NCI-H1436 (cell line): ENCODE measurements at places on chromosomes 11 and 22.

DNA sequence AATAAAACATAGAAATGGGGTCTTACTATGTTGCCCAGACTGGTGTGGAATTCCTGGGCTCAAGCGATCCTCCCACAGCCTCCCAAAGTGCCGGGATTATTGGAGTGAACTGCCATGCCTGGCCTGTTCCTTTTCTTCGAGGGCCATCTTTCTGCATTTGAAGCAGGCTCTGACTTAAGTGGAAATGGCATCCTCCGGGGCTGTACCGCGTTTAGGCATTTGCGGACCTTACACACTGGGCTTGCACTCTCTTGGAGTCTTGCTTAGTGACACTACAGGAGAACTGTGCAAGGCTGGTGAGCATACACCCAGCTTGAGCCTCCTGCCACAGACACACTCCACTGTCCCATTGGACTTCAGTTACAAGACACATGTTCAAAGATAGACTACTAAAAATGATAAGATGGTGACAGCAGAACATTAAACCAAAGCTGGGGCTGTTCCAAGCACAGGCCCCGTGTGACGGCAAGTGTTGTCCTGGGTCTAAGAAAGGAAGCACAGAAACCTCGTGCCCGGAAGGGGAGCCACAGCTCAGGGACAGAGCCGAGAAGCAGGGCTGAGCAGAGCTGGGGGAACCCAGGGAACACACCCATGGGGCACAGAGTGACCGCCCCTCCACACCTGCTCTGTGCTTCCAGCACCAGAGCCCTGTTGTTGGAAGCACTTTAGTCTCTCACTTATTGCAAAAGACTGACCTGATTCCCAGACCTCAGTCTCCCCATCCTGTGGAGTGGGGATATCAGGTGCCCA is 59.0 kb upstream of the SHANK2 start:
- DNase-seq, result no peak

DNA sequence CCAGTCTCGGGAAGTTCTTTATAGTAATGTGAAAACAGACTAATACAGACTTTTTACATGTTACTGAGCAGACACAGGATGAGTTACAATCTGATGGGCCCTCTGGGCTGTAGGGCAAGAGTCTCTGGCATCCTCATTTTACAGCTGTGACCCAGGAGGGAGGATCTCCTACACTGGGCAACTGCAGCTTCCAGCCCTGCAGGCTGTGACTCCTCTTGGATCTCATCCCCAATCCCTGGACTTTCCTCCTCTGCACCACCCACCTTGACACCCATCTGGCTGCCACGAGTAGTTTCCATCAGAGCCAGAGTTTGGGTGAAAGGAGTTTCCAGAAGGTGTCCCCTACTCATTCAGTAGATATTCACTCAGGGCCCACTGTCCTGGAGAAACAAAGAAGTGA is 48.9 kb upstream of the MYEOV start:
- no peak for DNase-seq

- no peak for DNase-seq
These were observed 1.9 kb upstream of the ZDHHC8 start for GRCh38 chr22:20129747-20130014.

DNA sequence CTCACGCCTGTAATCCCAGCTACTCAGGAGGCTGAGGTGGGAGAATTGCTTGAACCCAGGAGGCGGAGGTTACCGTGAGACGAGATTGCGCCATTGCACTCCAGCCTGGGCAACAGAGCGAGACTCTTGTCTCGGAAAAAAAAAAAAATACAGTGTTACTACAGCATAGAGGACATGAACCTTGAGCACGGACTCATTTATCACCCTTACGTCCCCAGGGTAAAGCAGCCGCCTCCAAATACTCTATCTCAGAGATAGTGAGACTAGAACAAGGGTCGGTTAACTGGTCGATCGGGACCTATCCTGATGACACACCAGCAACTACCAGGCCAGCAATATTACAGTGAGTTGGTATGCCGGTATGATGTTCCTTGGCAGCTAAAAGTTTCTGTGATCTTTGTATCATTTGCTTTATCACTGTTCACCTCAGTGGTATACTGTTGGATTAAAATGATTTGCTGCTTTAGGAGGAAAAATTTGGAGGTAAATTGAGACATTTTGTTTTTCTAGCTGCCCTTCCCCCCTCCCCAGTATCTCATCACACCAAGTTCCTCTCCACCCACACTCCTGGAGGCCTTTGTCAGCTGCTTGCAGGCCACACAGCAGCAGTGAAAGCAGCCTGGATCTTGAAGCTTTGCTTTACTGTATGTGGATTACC is 7.0 kb upstream of the SIDT2 start:
- DNase-seq, result no peak

GRCh38 chr11:19447150-19447566 is 206.4 kb upstream of the E2F8 start:
- DNase-seq, result no peak

- no peak for DNase-seq
These were observed 122.1 kb downstream of the TRIM44 start for GRCh38 chr11:35784699-35785098.

GRCh38 chr11:84819128-84819527 is 808.0 kb downstream of the DLG2 start:
- no peak for DNase-seq

DNA sequence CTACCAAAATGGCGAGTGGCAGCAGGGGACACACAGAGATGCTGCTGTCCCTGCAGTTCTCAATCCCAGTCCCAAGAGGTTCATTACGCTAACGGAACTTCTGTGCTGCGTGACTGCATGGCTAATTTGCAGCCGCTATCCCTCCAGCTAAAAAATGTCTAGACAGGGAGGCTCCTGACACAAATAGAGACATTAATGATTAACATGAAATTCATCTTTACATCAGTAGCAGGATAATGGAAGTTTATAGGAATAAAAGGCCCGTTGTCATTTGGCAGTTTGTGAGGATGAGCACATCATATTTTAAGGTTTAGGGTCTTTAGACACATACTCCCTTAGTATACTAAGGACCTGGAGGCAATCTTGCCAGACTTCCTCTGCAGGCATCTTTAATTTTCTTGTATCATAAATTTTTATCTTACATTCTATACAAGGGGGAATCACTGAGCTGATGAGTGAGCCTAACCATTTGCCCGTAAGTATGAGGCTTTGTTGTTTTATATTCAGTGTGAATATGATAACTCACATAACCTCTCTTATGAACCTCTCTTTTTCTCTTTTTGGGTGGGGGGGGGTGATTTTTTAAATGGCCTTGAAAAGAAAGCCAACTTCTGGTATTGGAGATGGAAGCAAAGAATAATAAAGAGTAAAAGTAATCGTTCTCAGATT is 99.8 kb upstream of the OR9G4 start:
- DNase-seq, result no peak

DNA sequence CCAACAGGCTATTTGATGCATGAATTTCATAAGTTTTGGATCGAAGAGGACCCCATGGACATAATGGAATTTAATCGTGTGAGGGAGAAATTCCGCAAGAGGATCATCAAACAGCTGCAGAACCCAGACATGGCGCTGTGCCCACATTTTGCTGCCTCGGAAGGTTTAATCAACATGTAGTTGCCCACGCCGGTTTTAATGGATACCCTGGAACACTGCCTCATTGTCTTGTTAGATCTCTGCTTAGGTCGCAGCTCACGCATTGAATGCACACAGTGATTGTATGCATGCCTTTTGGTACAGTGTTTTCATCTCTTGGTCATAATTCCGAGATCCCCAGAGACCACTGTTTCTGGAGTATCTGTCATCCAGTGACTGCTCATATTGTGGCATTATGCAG is 46.8 kb downstream of the SLN start:
- DNase-seq, result no peak

- no peak for DNase-seq
These were observed 2.5 kb downstream of the SCO2 start for GRCh38 chr22:50522806-50523438.

- no peak for DNase-seq
These were observed 61.6 kb upstream of the CDON start for GRCh38 chr11:126124231-126124661.

- peak; percentile 90 for DNase-seq
These were observed at the start of gene SLC25A45 for GRCh38 chr11:65382033-65382803. Gene SLC25A45, minus strand, starts transcription at chr11:65382646. Its CDS starts 695 bp downstream, at chr11:65381951.

- no peak for DNase-seq
These were observed 321.6 kb downstream of the GRM5 start for GRCh38 chr11:88744140-88744539.

DNA sequence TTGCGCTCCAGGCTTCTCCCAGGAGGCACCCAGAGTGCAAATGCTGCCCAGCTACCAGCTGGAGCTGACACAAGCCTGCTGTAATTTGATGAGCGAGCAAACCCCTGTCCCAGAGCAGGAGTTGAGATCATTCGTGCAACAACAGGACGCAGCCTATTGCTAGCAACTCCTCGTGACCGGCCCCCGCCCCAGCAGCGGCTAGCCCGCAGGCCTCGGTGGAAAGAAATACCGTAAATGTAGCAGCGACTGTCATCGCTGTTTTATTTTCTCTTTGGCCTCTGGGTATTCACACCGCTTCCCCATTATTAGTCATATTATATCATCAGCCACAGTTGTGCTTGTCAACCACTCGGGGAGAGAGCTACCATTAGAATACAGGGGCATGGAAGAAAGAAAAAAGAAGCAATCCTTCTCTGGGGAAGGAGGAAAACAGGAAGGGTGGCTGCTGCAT is 59.2 kb upstream of the ATXN10 start:
- DNase-seq, result peak; percentile 31

GRCh38 chr22:29073618-29074275 is 912 bp downstream of the KREMEN1 start:
- no peak for DNase-seq

GRCh38 chr11:128058580-128059208 is 528.7 kb downstream of the ETS1 start:
- no peak for DNase-seq

GRCh38 chr11:13440100-13440855 is 22.7 kb downstream of the BTBD10 start:
- DNase-seq, result peak; percentile 36

DNA sequence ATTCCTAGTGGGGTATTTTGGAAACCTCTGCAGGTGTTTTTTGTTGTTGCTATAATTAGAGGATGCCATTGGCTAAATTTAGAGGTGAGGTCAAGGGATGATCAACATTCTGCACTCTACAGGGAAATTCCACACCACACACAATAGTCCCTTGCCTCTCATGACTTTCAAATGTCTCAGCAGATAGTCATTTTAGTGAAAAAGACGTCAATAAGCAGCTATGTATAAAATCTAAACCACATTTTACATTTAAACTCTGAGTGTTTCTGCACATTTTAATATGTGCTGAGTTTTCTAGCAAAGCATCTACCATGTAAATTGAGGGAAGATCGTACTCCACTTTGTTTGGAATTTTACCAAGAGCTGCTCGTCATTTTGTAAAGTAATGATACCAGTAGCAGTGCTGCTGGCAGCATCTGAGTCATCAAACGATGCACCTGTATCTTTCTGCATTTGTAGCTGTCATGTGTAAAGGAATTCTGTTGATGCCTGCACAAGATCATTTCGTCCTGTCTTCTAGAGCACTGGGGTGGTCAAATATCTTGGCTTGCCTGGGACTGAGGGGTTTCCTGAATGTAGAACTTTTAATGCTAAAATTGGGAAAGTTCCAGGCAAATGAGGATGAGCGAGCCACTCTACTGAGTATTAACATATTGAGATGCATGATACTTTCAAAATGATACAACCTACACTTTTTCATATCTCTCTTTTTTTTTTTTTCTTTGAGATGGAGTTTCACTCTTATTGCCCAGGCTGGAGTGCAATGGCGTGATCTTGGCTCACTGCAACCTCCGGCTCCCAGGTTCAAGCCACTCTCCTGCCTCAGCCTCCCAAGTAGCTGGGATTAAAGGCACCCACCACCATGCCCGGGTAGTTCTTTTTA is 414.5 kb upstream of the SYN3 start:
- DNase-seq, result no peak

GRCh38 chr11:43947003-43947500 is 4.6 kb downstream of the C11orf96 start:
- DNase-seq, result no peak

DNA sequence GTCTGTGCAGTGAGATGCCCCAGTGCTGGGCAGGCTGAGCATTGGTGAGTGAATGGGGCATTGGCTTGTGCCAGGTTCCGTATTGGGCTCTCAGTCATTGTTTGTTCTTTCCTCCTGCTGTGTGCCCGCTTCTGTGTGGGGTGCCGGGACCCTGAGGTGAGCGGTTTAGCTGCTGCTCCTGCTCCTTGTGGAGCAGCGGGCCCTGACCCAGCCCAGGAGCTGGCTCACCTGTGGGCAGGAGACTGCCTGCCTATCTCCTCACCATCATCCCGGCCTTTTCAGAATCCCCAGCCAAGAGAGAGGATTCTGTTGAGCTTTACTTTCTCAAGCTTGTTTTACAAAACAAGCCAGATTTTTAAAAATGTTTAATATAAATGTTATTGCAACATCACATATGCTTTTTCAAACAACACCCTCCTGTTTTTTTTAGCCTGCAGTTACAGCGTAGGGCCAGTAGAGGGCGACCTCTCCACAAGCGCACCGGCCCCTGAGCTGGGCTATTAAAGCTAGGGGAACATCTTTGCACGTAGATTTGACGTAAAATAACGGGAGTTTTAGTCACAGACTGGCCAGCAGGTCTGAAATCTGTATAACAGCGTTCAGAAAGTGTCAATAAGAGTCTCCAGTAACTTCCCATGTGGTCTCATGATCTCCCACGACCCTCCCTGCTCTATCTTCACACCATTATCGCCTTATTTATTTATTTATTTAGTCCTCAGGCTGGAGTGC is 25.1 kb upstream of the RELT start:
- DNase-seq, result peak; percentile 62
